ENCODE measurements at places on chromosomes 1 and 21. TPM values are rescaled to one million over a fixed set of nuclear protein-coding genes. Genes with fewer than 3 reads are reported as not detected.

ARHGEF19 gene
- total RNA-seq = 10.7 TPM

SPRR5 gene
- not detected for total RNA-seq

SPATA1 gene
- 1.7 TPM for total RNA-seq

KCNK1 gene
- total RNA-seq = 0.67 TPM

RGS1 gene
- 14.2 TPM for total RNA-seq

GRCh38 chr1:43452789-43453441 is 816 bp downstream of the HYI start:
- no peak for DNase-seq

GRCh38 chr1:71583756-71584155 is 502.9 kb upstream of the ZRANB2 start:
- no peak for DNase-seq

- DNase-seq = no peak
Observed at GRCh38 chr1:39679821-39680220, 7.9 kb upstream of the NT5C1A start.

- DNase-seq = no peak
Observed at GRCh38 chr1:44481701-44482100, 76.6 kb downstream of the RNF220 start.

GRCh38 chr1:222109836-222110235 is 367.9 kb upstream of the DUSP10 start:
- DNase-seq = no peak

DNA sequence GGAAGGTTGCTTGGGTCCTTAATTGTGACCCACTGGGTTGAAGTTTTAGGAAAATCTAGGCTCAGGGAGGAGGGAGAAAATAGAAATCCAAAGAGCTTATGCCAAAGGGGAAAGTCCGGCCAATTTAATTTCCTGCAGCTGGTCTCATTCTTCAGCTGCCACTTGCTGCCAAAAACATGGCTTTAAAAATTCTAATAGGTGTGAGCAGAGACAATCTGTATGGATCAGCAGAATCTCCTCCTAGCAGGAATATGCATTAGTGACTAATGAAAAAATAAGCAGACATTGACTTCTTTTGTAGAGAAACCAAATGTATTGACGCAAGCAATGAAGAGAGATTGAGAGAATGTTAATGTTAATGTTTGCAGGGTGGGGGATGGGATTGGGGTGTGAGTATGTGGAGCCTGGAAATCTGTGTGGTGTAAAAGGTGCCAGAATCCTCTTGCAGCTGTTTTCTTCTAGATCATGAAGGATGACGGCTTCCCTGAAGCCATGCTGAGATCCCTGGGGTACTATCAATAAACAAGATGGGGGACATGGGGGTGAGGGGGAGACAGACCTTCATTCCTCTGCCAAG is 35.3 kb downstream of the VWA5B1 start:
- DNase-seq = no peak

DNA sequence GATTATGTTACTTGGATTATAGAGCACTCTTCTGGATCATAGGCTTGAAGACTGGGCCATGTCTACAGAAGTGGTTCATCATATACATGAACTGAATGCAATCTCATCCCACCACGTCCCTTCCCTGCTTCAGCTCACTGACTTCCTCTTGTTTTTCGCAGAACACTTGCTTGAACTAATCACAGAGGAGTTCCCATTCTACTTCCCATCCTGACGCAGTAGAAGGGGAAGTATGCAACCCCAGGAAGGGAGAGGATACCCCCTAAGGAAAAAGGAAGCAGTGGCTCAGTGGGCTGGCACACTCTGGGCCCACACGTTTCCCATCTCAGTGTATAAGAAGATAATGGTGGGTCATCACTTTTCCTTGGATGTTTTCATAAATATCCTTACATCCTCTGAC is 36.2 kb downstream of the CASQ2 start:
- DNase-seq = no peak

DNA sequence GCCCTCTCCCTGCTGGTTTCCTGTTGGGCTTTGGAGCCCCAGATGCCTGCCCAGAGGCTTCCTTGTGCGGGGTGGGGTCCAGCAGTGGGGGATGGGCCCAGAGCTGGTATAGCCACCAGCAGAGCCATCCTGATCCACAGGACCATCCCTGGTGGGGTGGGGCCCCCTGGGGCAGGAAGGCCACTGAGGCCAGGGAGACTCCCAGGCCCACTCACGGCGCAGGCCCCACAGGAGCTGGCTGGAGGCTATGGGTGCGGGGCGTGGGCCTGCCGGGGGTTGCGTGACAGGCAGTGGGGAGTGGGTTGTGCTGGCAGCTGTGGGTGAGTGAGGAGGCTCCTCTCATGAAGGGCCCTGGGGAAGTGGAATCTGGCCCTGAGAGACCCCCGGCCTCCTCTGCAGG is 5.7 kb downstream of the LRRC3 start:
- DNase-seq = no peak

DNA sequence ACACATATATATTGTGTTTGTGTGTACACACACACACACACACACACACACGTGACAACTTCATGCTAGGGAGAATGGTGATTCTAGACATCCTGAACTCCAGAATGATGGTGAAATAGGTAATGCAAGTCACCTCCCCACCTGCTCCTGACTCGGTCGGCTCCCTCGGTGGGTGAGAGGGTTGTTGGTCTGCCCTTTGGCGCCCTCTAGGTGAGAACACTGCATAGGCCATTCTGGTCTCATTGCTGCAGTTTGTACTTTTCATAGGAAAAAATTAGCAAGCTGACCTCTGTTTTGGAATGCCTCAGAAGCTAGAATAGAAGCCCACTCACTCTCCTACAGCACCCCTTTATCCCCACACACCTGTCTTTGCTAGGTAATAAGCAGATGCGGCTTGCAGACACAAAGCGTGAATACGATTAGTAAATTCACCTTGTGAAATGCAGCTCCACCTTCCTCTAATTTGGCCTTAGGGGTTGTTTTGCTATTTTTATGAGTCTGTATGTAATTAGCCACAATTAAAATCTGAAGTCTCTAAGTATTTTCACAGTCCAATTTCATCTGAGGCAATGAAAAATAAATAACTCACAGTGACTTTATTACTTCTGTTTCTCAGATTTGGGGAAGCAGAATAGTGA is 130.0 kb upstream of the KCNJ15 start:
- DNase-seq = peak; percentile 64

DNA sequence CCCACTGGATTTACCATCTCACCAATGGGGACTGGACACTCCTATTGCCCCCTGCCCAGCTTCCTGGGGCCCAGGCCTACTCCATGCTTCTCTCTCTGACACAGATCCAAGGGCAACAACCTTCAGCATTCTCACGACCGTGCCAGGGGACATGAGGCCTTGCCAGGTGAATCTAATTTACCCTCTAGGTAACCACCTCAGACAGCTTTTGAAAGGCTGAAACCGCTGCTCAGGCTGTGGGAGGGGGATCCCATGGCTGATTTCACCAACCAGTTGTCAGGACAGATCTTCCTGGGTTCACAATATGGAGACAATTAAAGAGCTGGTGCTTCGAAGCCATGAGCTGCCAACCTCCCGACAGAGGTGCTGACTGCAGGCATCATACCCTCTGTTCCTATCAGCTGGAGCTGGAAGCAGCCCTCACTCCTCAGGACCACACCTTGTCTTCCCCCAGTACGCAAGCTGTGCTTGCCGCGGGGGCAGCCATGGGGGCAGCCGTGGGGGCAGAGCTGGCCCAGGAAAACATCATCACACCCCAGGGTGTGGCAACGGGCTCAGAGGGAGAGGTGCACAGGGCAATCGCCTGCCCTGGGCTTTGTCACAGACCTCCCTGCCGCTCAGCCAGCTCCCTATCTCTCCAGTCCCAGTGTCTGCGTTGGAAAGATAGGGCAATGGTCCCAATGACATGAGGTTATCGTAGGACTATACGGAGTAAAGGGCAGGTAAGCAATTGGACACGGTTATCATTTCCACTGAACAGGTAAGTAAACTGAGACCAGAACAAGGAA is 120.2 kb downstream of the DMRTB1 start:
- no peak for DNase-seq

DNA sequence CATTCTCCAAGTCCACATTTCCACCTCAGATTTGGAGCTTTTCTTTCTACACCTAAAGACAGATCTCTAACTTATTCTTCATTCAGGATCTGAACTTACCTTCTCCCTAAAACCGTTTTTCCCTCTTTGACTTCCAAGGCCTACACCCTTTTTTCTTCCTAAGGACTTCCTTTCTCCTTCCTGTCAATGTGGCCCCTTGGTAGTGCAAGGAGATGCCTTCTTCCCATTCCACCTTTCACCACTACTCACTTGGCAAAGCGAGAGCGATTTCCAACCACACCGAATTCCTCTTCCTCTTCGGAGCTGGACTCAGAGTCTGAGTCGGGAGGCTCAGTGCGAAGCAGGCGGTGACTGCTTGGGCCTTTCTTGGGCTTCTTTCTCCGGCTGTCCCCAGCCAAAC is 1.3 kb downstream of the EFCAB14 start:
- DNase-seq = no peak

DNA sequence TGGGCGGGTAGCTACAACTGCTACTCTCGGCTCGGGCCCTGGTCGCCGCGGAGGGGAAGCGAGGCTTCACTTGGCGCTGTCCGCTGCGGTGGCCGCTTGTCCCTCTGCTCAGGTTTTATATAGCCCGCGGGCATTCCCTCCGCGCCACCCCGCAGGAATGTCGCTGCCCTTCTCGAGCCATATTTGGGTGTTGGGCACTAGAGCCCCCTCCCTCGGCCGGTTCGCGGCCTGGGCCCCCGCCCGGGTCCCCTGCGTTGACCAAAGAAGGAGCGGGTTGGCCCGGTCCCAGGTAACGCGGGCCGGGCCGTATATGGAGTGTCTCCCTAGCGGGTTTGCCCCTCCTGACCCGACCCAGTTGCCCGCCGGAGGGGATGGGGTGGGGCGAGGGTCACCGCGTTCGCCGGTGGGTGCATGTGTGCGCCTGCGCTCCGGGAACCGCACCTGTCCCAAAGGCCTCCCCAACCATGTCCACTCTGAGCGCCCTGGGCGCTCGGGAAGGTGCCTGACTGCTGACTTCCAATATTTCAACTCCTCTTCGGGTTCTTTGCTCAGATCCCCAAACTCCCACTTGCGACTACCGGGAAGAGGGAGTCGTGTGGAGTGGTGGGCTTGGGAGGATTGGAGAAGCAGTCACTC is at the start of gene ACTA1:
ACTA1 (minus strand) TSS at position 90 of the 636 bp plus-strand sequence. CDS start 979 bp downstream, outside the sequence.
- no peak for DNase-seq

- no peak for DNase-seq
Observed at GRCh38 chr21:34820051-34820450, 151.3 kb downstream of the CLIC6 start.

- DNase-seq = peak; percentile 88
Observed at GRCh38 chr1:156053768-156054499, at the start of gene UBQLN4. Gene UBQLN4, minus strand, starts transcription at chr1:156053798. Its CDS starts 97 bp downstream, at chr1:156053701.

GRCh38 chr1:105686026-105686425 is 1370.4 kb upstream of the PRMT6 start:
- DNase-seq = no peak

DNA sequence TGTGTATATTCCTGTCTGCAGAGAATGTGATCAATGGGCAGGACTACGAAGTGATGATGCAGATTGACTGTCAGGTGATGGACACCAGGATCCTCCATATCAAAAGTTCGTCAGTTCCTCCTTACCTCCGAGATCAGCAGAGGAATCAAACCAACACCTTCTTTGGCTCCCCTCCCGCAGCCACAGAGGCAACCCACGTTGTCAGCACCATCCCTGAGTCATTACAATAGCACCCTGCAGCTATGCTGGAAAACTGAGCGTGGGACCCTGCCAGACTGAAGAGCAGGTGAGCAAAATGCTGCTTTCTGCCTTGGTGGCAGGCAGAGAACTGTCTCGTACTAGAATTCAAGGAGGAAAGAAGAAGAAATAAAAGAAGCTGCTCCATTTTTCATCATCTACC is 65.2 kb downstream of the OLFML2B start:
- no peak for DNase-seq

- DNase-seq = no peak
Observed at GRCh38 chr1:110462964-110463363, 12.0 kb downstream of the PROK1 start.

- DNase-seq = no peak
Observed at GRCh38 chr1:247111700-247112478, 7.7 kb upstream of the ZNF669 start.

GRCh38 chr1:67755619-67756018 is 70.6 kb downstream of the GADD45A start:
- no peak for DNase-seq

DNA sequence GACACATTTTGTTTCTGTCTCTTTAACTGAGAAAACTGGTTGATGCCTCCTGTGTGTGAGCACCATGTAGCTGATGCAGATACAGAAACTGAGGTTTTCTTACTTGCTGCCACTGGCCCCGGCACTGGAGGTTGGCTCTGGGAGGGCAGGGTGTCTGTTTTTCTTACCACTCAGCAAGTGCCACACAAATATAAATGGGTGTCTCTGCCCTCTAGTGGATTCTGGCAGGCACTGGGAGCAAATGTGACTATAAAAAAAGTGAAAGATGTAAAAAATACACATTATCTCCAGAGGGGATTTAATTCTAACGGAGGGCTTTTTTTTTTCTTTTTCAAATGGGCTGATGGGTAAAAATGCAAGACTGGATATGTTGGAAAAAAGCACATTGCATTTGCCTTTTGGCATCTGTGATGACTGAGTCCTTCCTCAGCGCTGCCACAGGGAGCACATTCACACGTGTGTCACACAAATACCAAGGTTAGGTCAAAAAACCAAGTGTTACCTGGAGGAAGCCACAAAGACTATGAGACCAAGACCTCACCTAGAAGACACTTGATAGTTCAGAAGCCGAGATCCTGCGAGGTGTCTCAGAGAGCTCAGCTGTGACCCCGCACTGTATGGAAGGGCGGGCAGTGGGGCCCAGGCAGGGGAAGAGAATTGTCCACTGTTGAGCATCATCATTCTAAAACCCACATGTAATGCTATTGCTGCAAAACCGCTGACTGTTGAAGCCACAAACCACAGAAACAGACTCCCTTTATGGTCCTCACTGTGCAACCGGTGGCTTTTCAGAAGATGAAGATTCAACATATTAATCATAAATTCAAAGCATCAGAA is 18.9 kb downstream of the PGBD2 start:
- peak; percentile 76 for DNase-seq

GRCh38 chr1:117612517-117613248 is 6.8 kb downstream of the TENT5C start:
- no peak for DNase-seq

DNA sequence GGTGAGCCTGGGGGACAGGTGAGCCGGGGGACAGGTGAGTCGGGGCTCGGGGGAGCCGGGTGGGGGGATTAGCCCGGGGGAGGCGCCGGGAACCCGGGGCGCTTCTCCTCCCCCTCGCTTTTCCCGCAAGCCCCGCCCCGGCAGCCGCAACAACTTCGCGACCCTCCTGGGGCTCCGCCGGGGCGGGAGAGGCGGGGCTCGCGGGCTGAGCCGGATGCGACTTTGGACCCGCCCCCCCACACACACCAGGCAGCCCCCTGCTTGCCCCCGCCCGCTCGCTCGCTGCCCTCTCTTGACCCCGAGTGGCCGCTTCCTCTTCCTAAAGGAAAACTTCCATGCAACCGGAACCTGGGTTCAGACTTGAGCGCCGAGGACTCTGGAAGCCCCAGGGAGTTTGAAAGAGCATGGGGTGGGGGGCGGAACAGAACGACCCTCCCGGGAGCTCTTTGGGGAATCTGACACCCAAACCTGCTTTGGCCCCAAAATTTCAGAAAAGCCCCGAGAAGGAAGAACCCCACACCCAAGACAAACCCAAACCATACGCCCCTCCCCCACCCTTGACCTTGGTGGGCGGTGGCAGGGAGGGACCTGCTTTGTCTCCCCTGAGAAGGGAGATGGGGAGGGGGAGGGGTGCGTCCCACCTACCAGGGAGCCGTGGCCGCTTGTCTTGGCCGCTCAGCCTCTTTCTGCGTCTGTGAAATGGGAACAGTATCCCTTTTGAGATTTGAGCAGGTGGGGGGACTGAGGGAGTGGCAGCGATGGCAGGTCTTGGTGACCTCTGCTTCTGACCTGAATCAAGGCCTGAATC is 550 bp downstream of the ARHGEF16 start:
- DNase-seq = no peak

- no peak for DNase-seq
Observed at GRCh38 chr1:165925498-165926079, 98.2 kb downstream of the UCK2 start.
